ENCODE measurements at places on chromosomes 16 and 17.

DNA sequence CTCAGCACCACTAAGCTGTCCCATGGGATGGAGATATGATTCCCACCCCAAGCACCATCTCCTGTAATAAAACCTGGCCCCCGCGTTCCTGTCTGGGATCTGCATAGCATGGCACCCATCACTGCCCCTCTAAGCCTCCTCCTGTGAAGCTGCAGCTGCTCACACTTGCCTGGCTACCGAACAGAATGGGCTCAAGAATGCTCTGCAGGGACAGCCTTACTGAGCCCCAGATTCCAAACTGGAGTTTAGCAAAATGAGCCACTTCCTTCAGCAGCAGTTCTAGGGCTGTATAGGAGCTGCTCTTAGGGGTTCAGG lies 256.1 kb downstream of the CPPED1 start:
- DNase-seq: no peak

- peak; percentile 54 for DNase-seq
Measured at GRCh38 chr16:56637814-56638750, at the start of gene MT1A. Gene MT1A, plus strand, starts transcription at chr16:56638666. Its CDS starts 73 bp downstream, at chr16:56638739.

DNA sequence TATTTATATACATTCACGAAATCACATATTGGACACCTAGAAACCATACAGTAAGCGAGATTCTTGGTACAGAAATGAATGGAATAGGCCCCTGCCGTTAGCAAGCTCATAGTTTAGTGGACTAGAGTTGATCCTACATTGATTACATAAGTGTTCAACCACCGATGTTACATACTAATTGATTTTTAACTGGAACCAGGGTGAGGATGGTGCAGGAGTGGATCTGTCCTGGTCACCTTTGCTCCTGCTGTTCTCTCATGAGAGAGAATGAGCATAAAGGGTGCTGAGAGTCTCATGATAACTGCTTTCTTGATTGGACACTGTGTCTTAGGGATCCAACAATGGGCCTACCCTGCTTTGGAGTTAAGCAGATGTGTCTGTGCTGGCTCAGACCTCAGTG lies 13.9 kb downstream of the MAP2K4 start:
- no peak for DNase-seq

- DNase-seq: peak; percentile 80
Measured at GRCh38 chr16:69057400-69058378, 47.8 kb upstream of the HAS3 start.

GRCh38 chr17:30091121-30091670 lies 25.4 kb upstream of the NSRP1 start:
- peak; percentile 19 for DNase-seq

- DNase-seq: peak; percentile 90
Measured at GRCh38 chr17:74987418-74987908, at the start of gene CDR2L. Gene CDR2L, plus strand, starts transcription at chr17:74987632. Its CDS starts 412 bp downstream, at chr17:74988044.

GRCh38 chr17:6675201-6675825 lies 23.8 kb downstream of the C17orf100 start:
- no peak for DNase-seq

GRCh38 chr16:64253096-64253495 lies 868.8 kb downstream of the CDH11 start:
- DNase-seq: peak; percentile 24

GRCh38 chr17:81032641-81033480 lies 2.1 kb upstream of the BAIAP2 start:
- no peak for DNase-seq

- DNase-seq: no peak
Measured at GRCh38 chr16:70795296-70795912, 5.6 kb downstream of the VAC14 start.

DNA sequence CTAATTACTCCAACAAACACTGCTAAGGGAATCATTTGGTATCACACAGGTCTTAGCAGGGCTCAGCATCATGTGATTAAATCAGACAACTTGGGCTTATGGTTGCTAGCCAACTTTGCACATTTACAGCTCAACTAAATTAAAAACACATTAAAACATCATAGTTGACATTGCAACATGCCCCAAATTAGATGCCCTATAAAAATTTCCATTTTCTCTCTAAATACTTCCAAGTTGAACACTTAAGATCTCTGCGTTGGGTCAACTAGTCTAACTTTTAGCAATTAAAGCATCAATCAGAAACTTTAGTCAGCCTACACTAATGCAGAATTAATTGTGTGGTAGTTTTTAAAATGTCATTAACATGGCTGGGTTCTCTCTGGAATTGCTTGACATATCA lies 12.1 kb downstream of the DNAJC7 start:
- DNase-seq: no peak

DNA sequence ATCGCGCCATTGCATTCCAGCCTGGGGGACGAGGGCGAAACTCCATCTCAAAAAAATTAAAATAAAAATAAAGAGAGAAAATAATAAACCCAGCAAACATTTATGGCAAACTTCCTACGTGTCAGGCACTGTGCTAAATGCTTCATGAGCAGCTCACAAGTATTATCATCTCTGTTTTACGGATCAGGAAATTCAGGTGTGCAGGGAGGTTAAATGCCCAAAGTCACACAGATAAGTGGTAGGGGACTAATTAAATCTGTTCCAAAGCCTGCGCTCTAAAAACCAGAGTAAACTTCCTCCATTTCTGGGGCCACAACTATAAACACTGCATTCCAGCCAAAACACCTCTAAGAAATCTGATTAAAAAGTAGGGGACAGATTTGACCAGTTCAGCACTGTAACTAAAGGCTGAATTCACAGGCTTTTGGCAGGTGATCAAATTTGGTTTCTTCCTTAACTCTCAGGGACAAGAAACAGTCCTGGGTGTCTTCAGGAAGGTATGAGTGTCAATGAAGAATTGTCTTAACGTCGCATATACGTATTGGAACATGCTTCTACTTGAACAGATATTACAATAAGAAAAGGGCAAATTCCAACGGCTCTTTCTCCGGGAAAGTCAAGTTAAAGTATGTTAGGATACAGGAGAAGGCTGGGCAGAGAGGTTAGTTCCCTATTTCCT lies 996 bp downstream of the STRADA start:
- no peak for DNase-seq

DNA sequence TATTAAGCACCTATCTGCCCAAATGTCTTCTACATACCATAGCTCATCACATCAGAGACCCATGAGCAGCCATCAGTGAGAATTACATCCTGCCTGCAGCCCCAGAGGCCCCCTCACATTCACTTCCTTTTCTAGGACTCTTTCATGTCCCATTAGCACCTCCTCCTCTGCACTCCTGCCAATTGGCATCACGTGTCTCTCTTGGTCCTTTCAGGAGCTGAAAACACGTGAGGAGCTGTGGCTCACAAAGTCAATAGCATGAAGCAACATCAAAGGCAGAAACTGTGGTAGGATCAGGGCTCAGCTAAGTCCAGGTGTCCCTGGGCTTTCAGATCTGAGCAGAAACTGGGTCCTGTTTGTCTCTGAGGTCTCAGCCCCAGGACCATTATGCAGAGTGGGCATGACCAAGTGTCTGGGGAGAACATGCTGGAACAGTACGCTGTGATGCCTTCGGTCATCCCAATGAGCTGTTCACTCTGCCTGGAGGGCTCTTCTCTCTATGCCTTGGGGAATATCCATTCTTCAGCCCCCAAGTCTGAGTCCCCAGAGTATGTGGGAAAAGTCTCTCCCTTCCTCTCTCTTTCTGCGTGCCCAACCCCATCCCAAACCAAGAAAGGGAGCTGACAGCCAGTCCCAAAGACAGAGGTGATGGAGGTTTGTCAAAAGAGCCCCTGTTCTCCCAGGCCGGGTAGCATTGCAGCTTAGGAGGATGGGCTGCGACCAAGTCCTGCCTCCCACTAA lies 457.0 kb upstream of the CDH5 start:
- no peak for DNase-seq

DNA sequence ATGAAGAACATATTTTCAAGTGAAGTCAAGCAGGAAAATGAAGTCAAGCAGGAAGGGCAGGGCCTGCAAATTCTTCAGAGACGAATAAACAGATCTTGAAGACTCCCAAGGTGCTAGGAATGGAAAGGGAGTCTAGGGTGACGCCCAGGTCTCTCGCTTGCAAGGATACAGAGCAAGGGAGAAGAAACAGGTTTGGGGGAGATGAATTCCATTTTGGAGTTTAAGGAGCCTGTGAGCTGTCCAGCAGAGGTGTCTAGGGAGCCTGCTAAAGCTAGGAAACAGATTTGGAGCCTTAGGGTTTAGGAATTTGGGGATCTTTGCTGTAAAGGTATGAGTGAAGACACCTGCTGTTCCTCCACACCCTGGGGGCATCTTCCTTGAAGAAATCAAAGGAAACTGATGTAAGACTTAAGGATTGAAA lies 2.0 kb upstream of the UNKL start:
- no peak for DNase-seq

DNA sequence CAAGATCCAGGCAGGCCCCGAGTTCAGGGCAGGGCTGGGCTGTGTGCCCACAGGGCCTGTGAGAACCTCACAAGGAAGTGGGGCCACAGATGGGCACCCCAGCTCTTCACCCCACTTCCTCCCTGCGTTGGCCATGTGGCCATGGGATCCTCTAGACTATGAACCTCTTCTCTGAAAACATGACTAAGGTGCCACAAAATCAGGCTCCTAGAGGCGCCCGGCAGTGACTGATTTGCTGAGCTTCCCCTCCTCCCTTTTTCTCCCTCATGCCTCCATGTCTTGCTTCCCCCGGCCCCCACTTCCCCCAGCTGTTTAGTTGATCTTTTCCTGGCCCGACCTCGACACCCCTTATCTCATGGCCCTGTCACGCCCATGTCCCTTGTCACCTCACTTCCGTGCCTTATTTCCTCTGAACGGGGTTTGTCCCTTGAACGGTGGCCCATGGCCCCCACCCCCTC lies 87.1 kb downstream of the KCNJ12 start:
- no peak for DNase-seq

DNA sequence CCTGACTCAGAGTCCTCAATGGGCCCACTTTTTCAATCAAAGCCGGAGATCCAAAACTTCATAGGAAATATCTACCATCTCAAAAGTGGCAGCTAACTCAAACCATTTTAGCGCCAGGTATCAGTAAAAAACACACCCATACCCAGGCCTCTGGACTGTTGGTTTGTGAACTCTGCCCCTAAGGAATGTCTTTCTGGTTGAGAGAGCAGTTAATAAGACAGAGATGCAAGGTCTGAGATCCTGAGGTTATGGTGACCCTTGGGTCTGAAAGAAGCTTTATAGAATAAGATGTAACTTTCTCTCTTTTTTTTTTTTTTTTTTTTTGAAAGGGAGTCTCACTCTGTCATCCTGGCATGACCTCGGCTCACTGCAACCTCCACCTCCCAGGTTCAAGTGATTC lies 350.5 kb downstream of the SOX9 start:
- DNase-seq: no peak

DNA sequence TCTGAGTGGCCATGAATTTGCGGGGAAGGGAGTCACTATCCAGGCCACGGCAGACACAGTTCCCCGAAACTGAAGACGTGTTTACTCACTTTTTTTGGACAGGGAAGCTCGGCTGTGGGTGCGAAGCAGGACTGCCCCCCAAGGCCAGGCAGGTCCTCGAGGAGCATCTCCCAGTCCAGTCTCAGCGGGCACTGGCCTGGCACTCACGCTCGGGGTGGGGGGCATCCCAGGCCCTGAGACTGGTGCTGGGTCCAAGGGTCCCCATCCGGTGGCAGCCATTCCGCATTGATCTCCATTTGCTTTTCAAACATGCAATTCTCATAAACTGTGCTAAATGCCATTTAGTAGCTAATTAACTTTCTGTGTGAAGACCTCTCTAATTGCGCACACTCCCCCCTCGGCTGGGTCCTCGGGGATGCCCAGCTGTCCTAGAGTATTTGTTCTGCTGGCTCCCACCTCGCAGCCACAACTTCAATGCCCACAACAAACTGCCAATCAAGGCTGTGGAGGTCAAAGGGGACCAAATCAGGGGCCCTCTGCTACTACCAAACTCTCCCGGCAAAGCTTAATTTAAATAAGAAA lies 50.2 kb downstream of the TBC1D16 start:
- DNase-seq: no peak

DNA sequence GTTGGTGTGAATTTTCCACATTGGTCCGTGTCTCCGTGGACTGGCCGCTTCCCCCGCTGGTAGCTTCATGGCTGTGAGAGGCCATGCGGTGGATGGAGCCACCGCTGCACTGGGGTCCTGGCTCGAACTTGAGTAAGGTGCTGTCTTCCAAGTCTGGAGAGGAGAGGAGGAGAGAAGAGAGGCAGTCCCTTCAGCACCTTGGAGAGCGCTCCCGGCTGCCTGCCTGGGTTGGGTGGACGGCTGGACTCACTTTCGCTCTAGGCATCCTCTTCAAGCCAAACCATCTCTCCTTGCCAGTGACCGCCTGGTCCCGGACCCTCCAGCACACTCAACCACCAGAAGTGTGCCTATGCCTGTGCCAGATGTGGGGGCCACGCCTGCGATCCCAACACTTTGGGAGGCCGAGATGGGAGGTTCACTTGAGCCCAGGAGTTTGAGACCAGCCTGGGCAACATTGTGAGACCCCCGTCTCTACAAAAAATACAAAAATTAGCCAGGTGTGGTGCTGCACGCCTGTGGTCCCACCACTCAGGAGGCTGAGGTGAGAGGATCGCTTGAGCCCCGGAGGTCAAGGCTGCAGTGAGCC lies 6.2 kb downstream of the JPH3 start:
- DNase-seq: peak; percentile 60

- no peak for DNase-seq
Measured at GRCh38 chr16:49545741-49546448, 172.3 kb downstream of the C16orf78 start.

DNA sequence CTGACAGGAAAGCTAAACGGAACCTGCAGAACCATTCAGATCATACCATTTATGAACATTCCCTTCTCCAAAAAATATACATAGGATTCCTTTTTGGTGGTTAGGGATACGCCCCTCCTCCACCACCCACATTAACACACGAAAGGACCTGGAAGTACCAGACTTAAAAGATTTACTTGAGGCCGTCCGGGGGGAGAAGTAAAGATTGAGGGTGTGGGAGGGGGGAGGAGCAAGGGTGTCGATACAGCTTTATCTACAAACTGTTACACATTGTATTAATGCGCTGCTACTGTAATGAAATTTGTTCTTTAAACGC lies 537 bp downstream of the PALB2 start:
- peak; percentile 6 for DNase-seq

All from fibroblast of lung (primary cell).